Esophagus squamous epithelium (tissue), 5 donors: ENCODE measurements at places on chromosomes 16 and 17.

DNA sequence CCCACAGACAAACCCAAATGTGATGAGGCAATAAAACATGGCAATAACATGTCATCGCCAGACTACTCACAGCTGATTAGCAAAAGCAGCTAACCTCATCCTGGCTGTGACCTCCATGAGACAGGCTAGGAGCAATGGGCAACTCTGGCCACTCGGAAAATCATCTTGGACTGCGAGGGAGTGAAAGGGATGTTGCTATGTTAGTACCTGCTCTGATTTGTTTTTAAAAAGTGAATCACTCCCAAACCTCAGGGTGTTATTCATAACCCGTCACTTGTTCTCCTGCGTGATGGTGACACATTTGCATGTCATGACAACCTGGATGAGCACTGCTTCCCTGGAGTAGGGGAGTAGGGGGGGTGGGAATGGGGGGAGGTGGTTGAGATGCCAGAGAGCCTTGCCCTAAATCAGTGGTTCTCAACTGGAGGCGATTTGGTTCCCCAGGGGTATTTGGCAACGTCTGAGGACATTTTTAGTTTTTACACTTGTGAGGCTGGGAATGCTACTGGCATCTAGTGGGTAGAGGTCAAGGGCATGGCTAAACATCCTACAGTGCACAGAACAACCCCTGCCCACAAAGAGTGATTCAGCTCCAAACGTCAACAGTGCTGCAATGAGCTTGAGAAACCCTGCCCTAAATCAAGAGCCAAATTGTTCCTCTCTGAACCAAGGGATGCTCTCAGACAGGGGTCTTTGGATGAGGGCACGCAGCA, 241.7 kb downstream of the SOX9 start:
- no peak for DNase-seq

GRCh38 chr16:74623214-74623838, 16.4 kb upstream of the GLG1 start:
- no peak for DNase-seq

DNA sequence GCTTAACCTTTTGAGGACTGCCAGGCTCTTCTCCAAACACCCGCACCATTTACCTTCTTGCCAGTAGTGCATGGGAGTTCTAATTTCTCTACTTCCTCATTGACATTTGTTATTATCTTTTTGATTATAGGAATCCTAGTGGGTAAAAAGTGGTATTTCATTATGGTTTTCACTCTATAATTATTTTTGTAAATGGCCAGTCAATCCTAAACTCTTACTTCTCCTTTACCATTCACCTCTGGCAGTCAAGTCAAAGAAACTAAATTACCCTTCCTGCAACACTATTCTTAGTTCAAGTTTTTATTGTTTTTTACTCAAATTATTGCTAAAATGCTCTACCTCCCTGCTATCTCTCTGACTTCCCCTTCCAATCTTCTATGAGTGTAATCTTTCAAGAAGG, 29.8 kb upstream of the ANKFY1 start:
- no peak for DNase-seq

DNA sequence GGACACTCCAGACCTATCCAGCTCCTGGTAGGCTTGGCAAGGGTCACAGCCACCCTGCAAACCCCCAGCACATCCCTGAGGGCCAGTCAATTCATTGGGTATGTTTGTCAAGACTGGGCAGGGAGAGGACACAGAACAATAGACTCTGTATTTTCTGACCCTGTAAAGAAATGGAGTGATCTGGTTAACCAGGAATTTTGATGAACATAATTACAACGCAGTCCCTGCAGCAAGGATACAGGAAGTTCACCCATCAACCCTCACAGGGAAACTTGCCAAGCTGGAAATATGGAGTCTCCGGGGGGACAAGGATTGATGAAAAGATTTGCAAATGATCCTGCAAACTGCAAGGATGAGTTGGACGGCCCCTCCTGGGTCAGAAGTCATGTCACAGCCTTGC, 126.1 kb upstream of the RCVRN start:
- no peak for DNase-seq

GRCh38 chr17:83133302-83134121, 54.1 kb downstream of the METRNL start:
- DNase-seq: no peak

DNA sequence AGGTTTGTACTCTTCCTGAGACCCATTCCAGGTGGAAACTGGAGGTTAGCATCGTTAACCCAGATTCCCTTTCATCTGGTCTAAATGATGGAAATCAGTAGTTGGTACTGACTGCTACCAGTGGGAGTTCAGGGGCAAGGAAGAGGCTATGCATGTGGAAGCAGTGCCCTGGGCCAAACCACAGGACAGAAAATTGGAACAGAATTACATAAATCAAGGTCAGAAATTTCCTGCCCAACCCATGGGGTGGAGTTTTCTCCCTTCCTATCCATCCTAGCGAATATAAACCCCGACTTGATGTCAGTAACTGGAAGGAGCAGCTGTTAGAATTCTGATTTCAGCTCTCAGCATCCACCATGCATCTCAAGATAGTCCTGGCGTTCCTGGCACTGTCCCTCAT, at the start of gene AOC2:
Gene AOC2 (plus strand): TSS at position 310 of the 400 bp plus-strand sequence. CDS start 47 bp downstream, at position 357.
- no peak for DNase-seq

DNA sequence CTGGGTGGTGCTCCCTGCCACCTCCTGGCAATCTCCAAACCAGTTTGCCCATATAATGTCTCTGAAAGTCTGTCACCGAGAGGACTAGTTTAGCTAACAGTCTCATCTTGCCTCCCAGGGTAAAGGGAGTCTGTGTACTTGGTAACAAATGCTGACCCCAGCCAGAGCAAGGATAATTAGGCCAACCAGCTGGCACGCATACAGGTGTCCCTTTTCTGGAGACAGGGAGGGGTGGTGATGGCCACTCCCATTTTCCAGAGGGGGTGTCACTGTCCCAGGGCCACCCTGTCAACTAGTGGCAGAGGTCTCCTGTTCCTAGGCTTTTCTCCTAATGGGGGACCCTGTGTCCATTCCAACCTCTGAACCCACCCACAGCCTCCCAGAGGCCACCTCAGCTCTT, 8.1 kb downstream of the FAM83G start:
- DNase-seq: no peak

GRCh38 chr17:76408037-76408849, 23.8 kb downstream of the SPHK1 start:
- no peak for DNase-seq

GRCh38 chr17:16349431-16349830, 3.8 kb downstream of the CENPV start:
- no peak for DNase-seq

DNA sequence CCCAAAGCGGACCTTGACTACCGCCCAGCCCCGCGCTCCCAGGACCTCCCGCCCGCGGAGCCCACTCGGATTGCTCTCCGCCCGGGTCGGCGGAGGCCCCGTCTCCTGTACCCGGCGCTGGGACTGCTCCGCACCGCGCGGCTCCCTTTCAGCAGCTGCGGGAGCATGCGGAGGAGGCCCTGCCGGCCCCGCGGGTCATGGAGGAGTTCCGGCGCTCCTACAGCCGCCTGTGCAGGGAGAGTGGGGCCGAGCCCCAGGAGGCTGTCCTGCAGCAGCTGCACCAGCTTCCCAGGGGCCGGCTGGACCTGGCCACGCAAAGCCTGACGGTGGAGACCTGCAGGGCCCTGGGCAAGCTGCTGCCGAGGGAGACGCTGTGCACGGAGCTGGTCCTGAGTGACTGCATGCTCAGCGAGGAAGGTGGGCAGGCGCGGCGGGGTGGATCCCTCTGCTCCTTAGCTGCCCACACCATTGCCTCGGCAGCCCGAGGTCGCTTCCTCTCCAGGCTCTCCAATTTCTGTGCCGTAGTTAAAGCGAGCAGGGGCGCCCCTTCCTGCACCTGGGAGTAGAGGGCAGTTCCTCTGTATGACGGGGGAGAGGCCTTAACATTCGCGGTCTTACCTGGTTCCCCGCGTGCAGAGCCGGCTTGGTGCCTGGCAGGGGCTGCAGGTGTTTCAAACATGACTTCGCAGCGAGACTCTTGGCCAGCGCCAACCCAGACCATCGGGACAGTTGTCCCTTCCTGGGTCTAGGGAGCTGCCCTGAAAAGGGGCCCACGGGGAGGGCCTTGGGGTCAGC, 539 bp downstream of the LRRC45 start:
- no peak for DNase-seq

GRCh38 chr16:79074541-79074940, 526.0 kb downstream of the MAF start:
- no peak for DNase-seq

DNA sequence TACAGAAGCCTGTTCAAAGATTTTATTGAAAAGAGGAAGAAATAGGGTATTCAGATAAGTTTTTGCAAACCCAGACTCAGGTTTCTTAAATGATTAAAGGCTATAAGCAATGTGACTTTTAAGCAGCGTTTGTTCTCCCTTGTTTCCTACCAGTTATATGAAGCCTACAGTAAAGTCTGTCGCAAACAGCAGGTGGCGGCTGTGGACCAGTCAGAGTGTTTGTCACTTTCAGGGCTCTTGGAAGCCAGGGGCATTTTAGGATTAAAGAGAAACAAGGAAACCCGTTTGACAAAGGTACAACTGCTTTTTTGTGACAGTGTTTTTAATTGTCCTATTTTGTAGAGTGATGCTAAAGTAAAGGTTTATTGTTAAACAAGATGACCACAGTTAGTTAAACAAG, 7.7 kb upstream of the RARA start:
- DNase-seq: no peak

DNA sequence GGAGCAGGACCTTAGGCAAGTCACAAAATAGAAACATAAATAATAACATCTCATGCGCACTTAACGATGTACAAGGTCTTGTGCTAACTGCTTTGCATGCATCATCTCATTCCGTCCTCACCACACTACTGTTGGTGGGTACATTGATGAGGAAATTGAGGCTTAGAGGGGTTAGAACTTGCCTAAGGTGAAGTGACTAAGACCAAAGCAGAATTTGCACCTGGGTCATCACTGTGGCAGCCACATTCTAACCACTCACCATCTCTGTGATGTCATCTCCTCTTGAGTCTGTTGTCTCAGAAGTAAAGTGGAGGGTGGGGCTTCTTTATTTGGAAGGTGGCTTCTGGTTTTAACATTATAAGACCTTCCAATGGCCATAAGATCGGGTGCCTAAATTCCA, 20.4 kb upstream of the TRIM25 start:
- no peak for DNase-seq

GRCh38 chr16:56634715-56635440, 2.4 kb downstream of the MT1M start:
- no peak for DNase-seq

DNA sequence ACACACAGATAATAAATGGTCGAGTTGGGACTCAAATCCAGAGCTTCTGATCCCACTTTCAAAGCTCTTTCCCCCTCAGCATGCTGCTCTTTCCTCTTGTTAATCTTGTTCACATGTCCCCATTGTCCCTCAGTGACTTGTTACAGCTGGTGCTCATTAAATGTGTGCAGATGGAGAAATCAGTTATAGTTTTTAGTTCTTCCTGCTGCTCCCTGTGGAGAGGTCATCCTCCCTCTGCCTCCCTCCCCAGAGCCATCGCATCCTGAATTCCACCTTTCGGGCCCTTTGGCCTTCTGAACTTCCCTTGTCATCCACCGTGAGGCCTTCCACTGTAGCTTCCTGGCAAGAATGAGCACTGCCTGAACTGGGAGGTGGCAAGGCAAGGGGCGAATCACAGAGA, 179.6 kb downstream of the WSCD1 start:
- DNase-seq: no peak

DNA sequence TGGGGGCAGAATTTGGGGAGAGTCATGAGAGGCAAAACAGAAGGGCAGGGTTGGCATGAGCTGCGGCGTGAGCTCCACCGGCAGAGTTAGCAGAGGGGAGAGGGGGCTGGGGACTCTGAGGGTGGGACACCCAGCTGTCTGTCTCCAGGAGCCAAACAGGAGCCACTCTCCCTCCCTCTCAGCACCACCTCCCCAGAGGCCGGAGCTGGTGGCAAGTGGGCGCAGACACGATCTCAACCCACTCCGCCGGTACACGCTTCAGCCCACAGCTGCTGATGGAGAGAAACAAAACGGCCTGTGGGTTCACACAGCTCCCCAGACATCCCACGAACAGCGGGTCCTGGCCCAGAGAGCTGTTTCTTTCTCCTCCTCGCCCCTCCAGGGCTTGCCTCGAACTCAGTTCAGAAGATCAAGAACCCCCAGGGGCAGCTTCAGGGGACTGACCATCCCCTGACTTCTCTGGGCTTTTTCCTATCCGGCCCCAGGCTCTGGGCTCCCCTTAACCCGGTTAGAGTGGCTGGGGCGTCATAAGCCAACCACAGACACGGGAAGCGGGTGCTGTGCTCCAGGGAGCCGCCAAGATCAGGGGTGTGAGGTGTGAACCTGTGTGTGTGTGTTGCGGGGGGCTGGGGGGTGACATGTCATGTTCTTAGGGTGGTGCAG, 7.6 kb downstream of the RHBDF2 start:
- no peak for DNase-seq

DNA sequence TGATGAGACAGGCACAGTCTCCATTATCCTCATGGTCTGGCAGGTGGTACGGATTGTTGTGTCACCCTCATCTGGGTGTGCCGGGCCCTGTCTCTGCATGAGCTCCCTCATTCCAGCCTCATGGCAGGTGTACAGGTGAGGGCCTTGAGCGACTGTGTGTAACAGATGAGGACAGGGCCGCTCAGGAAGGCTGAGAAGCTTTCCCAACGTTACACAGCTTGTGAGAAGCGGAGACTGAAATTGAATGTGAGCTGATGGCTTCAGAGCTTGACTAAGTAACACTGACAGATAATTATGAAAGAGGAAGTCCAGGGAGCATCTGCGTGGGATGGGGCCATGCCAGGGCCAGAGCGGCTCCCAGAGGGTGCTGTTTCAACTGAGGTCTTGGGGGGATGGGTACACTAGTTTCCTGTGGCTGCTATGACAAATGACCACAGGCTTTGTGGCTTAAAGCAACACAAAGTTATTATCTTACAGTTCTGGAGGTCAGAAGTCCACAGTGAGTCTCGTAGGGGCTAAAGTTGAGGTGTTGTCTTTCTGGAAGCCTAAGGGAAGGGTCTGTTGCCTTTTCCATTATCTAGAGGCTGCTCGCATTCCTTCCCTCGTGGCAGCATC, 36.7 kb downstream of the CMIP start:
- DNase-seq: peak; percentile 38

GRCh38 chr17:46765453-46765852, 53.0 kb downstream of the WNT3 start:
- no peak for DNase-seq
